Ammon's horn (tissue), 1 donor: ENCODE measurements at places on chromosomes 4 and X.

DNA sequence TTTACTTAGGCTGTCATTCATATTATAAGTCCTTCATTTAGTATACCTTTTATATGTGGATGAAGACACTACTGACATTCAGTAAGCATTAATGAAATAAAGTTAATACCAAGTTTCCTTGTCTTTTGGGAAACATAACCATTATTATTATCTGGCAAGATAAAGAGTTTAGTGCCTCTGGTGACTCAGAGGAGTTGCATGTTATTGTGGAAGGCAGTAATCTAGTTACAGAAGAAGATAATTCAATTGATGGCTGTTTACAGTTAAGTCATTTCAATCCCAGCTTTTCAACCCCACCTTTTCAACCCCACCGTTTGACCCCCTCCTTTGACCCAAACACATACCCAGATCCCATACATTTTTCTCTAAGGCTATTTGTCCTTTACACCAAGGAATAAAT is 143.8 kb downstream of the FANCB start:
- DNase-seq: no peak

DNA sequence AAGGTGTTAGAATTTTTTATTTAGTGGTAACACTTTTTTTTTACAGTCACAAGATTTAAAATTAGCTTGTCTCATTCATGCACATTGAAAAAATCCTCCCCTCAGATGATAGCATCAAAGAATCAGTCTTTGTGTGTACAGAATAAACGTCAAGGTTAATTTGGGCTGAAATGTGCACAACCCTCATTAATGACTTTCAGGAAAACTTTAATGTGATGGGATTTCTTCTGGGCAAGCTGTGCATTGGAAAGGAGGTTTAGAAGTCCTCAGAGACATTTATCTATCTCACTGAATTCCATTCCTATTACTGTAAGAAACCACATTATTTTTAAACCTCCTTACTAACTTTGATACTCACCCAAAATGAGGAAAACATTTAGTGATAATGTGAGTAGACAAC is 88.2 kb upstream of the TECRL start:
- no peak for DNase-seq

- DNase-seq: no peak
Observed at GRCh38 chrX:151871244-151871643, 41.4 kb upstream of the MAGEA4 start.

GRCh38 chrX:21384178-21384577 is 10.0 kb downstream of the CNKSR2 start:
- DNase-seq: no peak

GRCh38 chrX:29627833-29628232 is 587.5 kb upstream of the MAGEB2 start:
- no peak for DNase-seq

DNA sequence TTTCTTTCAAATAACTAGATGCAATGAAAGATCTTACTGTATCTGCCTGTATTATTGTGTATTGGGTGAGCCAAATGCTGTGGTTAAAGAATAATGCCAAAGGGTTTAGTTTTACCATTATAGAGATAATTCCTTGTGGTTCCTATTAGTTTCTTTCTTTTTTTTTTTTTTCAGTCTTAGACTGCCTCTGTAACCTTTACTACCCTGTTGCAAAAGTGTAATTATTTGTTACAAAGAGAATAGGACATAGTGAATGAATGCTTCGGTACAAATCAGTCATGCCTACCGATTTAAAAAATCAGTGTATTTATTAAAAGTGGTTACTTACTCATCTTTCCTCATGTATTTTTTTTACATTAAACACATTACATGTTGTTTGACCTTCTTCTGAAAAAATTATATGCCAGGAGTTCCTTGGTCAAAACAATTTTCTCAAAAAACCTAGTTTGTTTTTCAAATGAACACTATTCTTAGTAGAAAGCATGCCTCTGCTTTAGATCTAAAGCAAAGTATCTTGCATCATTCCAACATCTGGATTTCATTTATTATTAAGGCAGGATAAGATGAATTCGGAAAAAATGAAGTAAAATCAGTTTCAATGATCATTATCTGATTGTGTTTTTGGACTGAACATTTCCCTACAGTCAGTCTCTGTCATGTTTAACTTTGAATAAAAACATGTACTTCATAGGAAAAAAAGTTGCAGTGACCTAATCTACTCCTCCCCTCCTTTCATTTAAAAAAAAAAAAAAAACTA is 21.2 kb upstream of the SYNPO2 start:
- no peak for DNase-seq

DNA sequence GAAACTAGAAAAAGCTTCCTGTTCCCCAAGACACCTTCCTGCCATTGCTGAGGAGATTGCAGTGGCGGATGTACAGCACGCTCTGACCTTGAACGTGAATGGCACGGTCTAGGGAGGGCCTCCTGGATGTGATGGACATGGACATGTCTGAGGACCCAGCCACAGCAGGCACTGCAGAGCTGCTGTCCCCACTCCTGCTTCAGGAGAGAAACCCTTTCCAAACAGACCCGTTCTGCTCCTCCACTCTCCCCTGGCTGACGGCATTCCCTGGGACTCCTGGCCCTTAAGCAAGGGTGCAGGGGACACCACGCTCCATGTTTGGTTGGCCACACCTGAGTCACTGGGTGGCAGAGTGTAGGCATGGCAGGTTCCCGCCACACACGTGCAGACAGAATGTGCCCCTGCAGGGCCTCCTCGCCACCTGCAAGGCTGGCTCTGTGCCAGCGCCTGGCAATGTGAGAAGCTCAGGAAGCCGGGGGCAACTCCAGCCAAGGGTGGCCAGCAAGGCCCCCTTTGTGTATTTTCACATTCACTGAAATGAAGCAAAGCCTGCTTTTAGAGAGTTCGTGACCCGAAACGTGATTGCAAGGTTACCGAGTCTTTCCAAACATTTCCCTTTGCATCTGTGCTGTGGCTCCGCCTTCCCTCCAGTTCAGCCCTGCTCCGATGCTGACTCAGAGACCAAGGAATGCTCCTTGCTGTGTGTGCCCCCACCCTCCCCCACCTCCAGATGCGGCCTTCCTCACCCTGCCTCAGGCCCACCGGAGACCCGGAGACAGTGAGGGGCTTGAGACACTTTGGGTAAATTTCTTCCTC is 46.1 kb downstream of the HTRA3 start:
- DNase-seq: no peak

DNA sequence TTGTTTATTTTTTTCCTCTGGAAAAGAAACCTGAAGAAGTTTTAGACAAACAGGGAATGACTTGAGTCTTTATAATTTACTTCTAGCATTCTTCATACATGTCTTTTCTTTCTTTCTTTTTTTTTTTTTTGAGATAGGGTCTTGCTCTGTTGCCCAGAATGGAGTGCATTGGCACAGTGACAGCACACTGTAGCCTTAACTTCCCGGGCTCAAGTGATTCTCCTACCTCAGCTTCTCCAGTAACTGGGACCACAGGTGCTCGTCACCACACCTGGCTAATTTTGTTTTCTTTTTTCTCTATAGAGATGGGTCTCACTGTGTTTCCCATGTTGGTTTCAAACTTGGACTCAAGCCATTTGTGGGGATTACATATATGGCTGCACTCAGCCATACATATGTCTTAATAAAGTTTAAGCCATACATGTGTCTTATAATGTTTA is 71.8 kb downstream of the RAPGEF2 start:
- no peak for DNase-seq

DNA sequence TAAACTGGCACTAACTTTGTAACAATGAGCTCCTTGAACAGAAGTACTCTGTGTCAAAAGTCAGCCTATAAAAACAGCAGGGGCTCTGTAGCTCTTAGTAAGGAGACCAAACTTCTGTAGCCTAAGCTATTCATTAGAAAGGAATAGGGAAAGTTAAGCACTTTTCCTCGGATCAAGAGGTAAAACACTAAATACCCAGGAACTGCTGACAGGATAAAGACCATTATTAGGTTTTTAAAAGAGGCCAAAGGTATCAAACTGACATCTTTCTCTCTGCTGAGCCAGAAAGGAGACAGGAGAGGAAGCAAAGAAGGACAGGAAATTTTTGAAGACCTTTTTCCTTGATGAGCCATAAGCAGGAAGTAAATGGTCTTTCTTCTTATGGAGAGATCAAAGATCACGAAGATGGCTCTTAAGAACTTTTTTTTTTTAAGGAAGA is 31.9 kb downstream of the ANAPC10 start:
- no peak for DNase-seq

DNA sequence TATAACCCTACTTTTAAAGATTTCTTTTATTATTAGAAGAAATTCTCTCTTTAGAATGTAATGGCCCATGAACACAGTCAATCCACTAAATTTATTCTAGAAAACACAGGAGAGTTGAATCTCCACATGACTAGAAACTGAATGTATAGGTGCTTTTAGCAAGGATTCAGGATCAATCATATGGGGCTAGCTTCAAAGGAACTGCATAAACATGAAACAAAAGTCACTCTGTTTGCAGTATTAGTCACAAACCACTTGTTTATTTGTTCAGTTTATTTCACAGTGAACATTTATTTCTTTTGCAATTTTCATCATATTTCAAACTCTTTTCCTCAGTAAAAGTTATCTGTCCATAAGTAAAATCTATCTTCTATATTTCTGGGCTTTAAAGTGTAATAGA is 1604.6 kb downstream of the PCDH18 start:
- DNase-seq: no peak

GRCh38 chrX:139078342-139078741 is 366.8 kb upstream of the FGF13 start:
- DNase-seq: no peak

DNA sequence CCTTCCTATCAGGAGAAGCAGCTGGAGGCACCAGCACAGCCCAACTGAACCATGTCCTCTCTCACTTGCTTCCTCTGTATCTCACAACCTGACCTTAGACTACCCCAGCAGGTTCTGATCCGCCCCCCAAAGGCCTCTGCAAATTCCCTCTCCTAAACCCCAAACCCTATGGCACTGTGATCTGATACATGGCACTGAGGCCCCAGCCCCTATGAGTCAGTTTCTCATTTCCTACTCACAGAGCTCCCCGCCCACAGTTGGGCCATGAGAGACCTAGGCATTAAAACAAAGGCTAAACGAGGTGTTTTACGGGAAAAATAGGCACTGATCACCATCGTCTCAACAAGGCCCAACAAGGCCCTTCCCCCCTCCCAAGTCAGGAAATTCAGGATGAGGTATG is 19.1 kb downstream of the SASH3 start:
- no peak for DNase-seq

DNA sequence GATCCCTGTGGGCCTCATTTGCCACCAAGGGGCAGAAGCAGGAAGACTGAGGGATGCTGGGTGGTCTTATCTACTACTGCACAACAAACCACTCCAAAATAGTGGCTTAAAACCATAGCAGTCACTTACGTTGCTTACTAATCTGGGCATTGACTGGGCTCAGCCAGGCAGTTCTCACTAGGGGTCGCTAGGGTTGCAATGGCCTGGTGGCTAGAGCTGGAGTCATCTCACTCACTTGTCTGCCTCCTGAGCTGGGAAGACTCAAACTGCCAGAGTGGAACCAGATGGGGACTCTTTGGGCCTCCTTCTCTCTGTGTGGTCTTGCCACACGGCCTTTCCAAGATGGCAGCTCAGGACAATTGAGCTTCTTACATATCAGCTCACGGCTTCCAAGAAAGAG is 216.3 kb upstream of the BCOR start:
- peak; percentile 9 for DNase-seq

DNA sequence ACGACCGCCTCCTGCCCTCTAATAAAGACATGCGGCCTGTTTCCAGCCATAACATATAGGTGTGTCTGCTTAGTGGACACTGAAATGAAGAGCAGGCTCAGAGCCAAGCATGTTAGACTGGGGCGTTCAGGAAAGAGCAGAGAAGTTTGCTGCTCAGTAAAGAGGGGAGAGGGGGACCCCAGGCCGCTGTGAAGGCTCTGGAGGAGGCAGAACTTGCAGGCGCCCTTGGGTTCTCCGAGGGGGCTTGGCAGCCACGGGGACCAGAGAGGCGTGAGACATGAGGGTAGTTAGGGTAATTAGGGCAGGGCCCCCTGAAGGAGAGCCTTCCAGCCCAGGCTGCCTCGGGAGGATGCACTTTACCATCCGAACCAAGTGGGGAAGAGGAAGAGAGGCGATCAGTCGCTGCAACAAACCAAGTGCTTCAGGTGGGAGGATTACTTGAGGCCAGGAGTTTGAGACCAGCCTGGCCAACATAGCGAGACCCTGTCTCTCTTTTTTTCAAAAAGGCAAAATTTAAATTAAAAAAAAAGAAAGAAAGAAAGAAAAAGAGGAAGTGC is 46.6 kb upstream of the CDKN2AIP start:
- DNase-seq: no peak

- DNase-seq: peak; percentile 42
Observed at GRCh38 chr4:138851391-138852335, 163.9 kb upstream of the NOCT start.

DNA sequence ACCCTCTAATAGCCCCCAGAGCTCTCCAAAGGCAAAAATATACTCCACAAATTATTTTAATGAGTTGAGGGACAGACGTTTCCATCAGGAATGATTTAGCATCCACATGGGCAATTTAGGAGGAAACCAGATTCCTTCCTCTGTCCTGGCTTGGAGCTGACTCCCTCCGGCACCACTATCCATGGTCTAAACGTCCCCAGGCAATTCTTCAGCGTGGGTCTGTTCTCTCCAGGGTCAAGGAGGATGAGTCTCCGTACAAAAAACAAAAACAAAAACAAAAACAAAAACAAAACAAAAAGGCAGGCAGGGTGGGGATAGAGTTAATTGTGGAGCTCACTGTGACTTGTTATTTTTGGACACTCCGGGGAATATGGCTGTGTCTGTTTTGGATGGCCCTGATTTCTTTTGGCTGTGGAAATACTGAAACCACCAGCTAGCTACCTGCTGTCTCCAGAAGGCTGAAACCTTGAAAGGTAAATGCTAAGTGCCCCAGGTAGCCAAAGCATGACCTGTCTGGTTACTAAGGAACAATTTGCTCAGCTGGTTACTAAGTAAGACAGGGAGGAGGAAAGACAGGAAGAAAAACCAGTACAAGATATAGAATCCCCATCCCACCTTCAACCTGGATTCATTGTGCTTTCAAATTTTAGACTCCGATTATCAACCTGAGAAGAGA is 419.1 kb upstream of the LCORL start:
- DNase-seq: no peak

GRCh38 chr4:143234153-143234552 is 49.4 kb downstream of the USP38 start:
- no peak for DNase-seq

DNA sequence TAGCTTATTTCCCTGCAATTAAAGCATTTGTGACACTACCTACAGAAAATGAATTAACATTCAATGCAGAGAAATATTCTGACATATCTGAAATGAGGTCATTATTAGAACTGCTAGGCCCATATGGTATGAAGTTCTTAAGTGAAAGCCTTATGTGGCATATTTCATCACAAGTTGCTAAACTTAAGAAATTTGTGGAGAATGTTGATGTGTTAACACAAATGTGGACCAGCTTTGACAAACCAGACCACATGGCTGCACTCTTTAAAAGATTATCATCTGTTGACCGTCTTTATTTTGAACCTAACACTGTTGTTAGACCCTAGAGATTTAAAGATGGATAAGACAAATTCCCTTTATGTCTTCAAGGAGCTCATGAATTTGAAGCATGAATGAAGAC is 1024.1 kb downstream of the RPA4 start:
- DNase-seq: no peak

- DNase-seq: no peak
Observed at GRCh38 chr4:24514808-24515207, 69.5 kb downstream of the DHX15 start.
